ENCODE measurements at places on chromosomes 4 and X.
A peak's percentile ranks its signal among the peaks of the same experiment; 100 is the strongest.

GRCh38 chrX:85026170-85026569 lies 22.5 kb downstream of the APOOL start:
- DNase-seq, result no peak

DNA sequence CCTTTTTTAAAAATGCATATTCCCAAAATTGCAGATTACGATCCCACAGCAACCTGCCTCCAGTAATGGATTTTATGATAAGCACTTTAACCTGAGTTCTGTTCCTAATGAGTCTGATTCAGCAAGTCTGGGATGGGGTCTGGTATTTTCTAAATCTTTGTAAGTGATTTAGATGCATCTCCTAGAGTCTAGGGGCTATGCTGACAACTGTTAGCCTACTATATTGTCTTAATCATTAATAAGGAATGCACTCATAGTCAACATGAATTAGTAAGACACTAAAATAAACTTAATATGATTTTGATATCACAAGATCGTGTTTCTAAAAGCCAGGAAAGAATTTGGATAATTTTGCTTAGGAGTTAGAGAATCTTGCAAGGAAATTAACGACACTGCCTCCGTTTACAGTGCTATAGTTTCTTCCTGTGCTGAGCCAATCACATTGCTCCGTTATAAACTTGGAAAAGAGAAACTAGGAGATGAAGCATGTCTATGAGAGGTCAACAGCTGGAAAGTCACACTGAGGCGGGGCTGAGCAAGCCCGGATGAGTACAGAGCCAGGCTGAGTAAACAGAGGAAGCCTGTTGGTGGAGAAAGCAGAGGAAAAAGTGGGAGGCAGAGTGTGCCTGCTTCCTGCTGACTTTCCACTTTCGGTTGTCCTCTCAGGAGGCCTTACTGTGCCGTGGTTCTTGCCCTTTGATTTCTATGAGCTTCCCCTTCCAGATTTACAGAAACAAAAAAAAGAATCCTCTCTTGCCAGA lies 5.4 kb downstream of the SCARB2 start:
- peak; percentile 39 for DNase-seq

DNA sequence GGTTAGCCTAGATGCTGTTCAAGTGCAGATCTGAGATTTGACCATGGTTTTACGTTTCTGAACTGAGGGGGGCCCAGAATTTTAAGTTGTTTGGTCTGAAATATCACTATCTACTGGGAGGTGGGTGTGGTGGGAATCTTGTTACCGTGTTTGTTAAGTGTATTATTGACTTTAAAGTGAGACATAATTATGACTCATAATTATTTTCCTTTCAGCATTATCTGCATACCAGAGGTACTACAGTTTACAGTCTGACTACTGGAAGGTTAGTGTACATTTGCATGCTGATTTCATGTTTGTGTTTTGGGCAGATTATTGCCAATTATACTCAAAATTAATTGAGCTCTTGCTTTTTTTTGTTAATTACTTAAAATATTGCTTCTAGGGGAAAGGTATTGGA lies 101.5 kb downstream of the KDM6A start:
- DNase-seq, result no peak

- no peak for DNase-seq
These were observed 55.9 kb upstream of the NKX1-1 start for GRCh38 chr4:1462009-1462767.

DNA sequence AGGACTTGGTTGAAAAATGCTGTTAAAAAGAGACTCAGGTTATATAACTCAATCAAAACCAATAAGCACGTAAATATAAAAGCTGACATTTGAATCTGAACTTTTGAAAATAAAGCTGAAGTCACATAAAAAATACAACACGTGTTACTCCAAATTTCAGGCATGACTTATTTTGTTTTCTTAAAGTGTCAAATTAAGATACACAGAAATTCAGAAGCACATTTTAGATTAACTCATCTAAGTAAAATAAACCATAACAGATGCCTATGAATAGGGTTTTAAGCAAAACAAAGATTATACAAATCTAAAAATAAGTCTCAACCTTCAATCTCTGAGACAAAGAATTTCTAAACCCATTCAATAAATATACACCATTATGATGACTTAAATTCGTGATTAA lies 124.8 kb downstream of the ANTXR2 start:
- DNase-seq, result no peak

GRCh38 chrX:64580035-64580434 lies 184.8 kb upstream of the MTMR8 start:
- DNase-seq, result no peak

GRCh38 chr4:37885496-37885895 lies 5.4 kb upstream of the TBC1D1 start:
- peak; percentile 81 for DNase-seq

DNA sequence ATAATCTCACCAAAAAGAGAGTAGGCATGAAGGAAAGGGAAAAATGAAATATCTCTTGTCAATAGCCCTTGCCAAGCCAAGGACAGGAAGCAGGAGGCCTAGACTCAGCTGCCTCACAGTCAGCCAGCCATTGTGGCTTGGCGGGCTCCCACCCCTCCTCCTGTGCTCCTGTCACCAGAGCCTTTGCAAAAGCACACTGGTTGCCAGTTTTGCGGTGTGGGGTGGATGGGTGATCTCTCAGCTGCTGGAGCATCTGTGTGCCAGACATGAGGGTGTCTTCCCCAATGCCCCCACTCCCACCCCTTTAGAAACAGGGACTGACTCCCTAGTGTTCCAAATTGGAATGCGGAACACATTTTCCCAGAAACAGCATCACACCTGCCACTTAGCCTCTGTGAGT lies 26.1 kb downstream of the ARHGEF6 start:
- DNase-seq, result peak; percentile 55

DNA sequence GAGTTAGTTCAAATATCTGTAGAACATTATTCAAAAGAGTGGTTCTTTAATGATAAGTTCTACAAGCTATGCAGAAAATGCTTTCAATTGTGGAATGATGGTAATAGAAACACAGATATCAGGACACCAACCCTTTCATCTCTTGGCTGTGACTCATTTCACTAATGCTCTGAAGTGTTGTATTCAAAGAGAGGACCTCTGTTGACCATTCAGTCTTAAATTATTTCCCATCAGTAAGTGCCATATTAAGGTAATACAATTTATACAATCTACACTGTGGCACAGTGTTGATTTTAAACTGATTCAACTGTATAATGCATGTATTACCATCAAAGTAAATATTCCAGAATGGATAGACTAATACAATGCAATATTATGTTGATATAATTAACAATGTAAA lies 289.0 kb upstream of the ADGRL3 start:
- no peak for DNase-seq

DNA sequence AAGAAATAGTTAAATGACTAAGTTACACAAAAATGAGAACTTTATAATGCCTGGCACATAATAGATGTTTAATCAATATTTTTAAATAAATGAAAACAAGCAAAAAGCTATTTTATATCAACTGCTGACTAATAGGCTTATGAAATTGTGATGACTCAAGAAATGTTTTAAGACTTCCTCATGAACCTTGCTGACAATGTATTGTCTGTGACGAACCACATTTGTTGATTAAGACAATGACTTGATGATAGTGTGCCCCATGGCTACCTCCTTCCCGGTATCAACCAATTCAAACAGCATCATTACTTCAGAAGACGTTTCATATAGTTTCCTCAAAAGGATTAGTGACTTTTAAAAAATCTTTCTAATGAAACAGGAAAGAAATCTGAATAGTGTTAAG lies 7.9 kb downstream of the CXCL6 start:
- DNase-seq, result peak; percentile 42

DNA sequence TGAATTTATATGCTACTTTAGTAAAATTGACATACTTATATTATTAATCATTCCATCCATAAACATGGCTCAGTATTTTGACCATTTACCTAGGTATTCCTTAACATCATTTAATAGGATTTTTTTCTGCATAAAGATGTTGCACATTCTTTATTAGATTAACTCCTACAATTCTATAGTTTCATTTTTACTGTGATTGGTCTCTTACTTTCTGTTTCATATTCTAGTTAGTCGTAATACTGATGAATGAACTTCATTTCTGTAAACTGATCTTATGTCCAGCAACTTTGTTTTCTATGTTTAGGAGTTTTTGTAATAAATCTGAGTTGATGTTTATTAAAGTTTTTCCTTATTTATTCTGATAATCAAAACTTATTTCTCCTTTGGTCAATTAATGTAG lies 278.2 kb upstream of the CXXC4 start:
- no peak for DNase-seq

DNA sequence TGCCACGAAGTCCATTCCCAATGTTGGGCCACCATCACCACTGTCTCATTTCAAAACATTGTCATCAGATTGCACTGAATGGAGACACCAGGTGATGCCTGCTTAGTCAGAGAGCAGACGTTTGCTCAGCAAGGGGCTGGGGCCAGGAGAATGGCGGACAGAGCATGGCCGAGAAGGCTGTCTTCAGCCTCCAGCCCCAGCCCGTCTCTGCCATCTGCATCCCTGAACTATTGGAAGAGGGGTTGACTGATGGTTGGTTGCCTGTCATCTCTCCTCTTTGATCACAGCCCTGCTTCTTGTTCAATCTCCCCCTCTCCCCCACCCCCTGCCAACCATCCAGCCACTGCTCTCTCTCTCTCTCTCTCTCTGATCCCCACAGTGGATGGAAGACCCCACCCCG lies 140.9 kb downstream of the SHOX start:
- no peak for DNase-seq

DNA sequence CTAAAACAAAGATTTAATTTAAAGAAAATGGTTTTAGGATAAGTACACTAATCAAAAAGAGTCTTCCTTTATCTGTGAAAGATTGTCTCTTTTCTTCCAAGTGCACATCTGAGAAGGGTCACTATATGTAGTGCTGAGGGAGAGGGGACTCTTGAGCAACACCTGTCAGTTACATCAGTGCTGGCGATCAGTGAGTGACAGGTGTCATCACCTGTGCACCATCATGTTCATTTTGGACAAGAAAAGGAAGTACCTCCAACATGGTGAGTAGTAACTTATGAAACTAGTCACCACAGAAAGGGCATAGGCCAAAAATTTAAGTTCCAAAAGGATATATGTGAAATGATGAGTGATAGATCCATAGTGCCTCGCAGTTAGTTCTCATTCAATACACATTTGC lies 55.7 kb downstream of the MCUB start:
- DNase-seq, result no peak

- DNase-seq, result no peak
These were observed 202.5 kb upstream of the MAB21L2 start for GRCh38 chr4:150379454-150379853.

GRCh38 chr4:62460329-62460728 lies 1260.2 kb downstream of the ADGRL3 start:
- DNase-seq, result no peak

- no peak for DNase-seq
These were observed 92.2 kb upstream of the RAPGEF2 start for GRCh38 chr4:159010563-159011260.

DNA sequence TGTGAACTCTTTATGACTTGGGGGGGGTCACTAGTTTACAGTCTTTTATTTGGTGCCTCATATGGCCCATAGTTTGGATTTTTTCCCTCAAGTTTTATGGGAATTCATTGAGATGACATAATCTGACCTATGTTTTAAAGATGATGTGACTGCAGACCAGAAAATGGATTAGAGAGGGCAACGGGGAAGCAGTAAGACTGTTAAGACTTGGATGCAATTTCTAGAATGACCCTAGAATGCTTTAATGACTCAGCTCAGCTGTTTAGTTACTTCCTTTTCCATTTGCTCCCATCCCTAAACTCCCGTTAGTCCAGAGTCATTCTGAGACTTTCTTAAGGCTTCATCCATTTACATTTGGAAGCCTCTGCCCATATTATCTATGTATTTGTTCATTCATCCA lies 59.9 kb upstream of the PDGFRA start:
- peak; percentile 23 for DNase-seq

GRCh38 chr4:8164687-8165086 lies 6.1 kb upstream of the ABLIM2 start:
- no peak for DNase-seq

DNA sequence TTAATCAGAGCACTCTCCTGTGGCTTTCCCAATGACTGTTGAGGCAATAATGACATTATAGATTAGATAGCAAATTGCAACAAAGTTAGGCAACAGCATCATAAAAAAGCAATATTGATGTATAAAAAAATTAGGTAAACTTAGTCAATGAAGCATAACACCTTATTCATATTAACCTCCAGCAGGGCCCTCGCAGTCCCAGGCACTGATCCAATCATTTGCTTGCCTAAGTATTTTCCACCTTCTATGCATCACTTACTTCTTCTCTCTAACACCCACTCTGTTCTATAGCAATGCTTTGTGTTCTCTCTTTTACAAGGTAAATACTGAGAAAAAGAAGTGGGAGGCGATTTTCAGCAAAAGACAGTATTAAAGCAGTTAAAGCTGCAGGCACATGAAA lies 833.5 kb upstream of the ADGRL3 start:
- DNase-seq, result no peak

- peak; percentile 34 for DNase-seq
These were observed 767 bp upstream of the SMIM20 start for GRCh38 chr4:25913056-25913850.

GRCh38 chr4:147482281-147482680 lies 1.4 kb downstream of the EDNRA start:
- no peak for DNase-seq

GRCh38 chr4:113784497-113785250 lies 23.1 kb upstream of the CAMK2D start:
- peak; percentile 98 for DNase-seq

GRCh38 chrX:13852001-13852695 lies 35.3 kb upstream of the GPM6B start:
- peak; percentile 0 for DNase-seq

GRCh38 chr4:33316033-33316432 lies 2595.9 kb downstream of the PCDH7 start:
- no peak for DNase-seq

- DNase-seq, result peak; percentile 18
These were observed 568 bp upstream of the CASP6 start for GRCh38 chr4:109703664-109704361.

DNA sequence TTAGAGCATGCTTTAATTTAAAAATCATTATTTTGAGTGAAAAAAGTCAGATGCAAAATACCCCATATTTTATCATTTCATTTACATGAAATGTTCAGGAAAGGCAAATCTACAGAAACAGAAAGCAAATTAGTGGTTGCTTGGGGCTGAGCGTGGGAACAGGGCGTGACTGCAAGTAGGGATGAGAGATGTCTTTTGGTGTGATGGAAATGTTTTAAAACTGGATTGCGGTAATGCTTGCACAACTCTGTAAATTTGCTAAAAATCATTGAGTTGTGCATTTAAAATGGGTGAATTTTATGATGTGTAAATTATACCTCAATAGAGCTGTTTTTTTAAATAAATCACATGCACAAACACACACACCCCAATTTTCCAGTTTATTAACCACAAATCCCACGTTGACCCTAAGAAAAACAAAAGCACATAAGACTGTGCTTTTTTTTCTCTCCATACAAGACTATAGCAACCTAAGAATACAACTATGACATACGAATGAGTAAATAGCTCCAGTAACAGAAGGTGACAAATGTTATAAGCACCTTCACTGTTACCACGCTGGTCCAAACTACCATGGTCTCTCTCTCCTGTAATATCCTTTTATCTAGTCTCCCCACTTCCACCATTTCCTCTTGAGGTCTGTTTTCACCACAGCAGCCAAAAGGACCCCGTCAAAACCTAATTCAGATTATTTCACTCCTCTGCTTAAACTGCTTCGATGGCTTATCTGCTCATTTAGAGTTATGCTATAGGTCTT lies 37.2 kb downstream of the FRMD7 start:
- peak; percentile 67 for DNase-seq

- no peak for DNase-seq
These were observed 42.3 kb downstream of the NIPAL1 start for GRCh38 chr4:48058617-48059530.

All from MV-4-11 (cell line).